ENCODE measurements at places on chromosomes 16 and 17.

GRCh38 chr16:10168258-10168657, 14.0 kb downstream of the GRIN2A start:
- DNase-seq = no peak

GRCh38 chr16:50079397-50080140, 13.8 kb downstream of the HEATR3 start:
- DNase-seq = no peak

DNA sequence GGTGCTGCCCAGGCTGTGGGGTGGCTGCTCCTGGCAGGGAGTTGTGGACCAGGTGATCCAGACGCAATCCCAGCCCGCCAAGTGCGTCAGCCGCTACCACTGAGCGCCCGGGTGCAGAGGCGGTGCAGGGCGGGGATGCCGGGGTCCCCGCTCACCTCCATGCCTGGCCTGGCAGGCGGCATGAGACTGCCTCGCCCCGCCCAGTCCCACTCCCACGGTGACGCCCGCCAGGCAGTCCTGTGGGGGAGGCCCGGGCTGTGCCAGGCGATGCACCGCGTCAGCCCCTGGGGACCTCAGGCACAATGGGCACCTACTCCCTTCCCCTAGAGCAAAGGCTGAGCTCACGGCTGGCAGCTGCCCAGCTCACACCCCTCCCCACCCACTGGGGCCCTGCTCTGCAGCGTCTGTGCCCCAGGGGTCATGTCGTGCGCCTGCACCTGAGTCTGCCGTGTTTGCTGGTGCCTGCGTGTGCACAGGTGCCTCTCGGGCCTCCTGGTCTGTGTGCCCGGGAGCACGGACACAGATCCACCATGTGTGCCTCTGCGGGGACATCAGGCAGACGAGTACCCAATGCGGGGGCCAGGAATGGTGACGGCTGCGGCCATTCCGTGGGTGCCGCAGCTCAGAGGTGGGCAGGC, 5.3 kb downstream of the RPUSD1 start:
- peak; percentile 70 for DNase-seq

- DNase-seq = no peak
Measured at GRCh38 chr16:28069971-28070794, 6.7 kb upstream of the GSG1L start.

- no peak for DNase-seq
Measured at GRCh38 chr16:26816266-26816665, 250.5 kb upstream of the C16orf82 start.

- peak; percentile 1 for DNase-seq
Measured at GRCh38 chr17:55641676-55642081, 81.0 kb downstream of the TMEM100 start.

DNA sequence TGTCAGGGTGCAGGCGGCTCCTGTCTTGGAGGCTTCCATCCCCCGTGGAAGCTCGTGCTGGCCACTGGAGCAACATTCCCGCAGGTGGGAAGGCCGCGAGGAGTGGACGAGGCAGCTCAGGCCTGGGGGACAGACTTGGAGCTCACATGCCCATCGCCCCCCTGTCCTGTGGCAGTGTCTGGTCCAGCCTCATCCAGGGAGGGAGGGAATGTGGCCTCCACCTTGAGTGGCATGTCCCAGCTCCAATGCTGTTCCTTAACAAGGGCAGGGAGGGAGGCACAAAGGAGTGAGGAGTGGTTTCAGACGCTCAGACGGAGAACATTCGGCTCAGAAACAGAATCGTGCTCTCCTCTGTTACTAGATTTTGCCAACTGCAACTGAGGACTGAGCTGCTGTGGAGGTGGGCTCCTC, 159.4 kb upstream of the CHMP6 start:
- peak; percentile 65 for DNase-seq

GRCh38 chr17:43548689-43549379, 2.7 kb upstream of the ETV4 start:
- no peak for DNase-seq

DNA sequence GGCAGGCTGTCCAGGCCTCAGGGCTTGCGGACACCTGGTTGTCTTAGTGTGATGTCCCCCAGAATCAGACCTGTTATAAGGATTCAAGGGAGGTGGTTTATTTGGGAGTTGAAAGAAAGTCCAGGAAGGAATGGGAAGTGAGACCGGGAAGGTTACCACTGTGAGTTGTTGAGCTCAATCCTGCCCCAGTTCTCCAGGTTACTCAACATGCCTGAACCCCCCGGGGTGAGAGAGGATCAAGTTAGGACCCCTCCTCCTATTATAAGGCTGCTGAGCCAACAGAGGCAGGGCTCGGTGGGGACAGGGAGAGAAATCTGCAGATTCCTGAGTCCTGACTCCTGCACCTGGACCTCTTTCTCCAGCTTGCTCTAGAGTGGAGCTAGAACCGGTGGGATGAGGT, 86.4 kb downstream of the MRM1 start:
- no peak for DNase-seq

DNA sequence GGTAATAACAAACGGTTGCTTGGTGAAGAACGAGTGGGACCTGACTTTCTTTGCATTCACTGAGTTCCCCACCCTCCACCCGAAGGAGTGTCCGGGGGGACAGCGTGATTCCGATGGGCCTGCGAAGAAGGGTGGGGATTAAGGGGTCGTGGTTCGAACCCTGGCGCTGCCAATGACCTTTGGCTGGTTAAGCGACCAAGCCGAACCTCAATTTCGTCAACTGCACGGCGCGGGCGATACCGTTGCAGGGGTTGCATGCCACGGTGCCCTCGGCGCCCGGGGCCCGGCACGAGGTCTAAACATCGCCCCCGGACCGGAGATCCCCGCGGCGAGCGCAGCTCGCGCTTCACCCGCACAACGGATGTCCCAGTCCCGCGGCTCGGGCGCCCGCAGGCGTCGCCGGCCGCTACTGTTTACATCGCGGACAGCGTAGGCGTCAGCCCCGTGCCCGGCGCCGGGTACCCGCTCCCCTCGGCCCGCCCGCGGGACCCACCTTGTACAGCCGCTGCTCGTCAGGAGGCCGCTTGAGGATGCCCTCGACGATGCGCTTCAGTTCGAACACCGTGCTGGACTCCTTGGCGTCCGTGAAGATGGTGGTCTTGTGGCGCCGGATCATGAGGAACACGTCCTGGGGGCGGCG, 460 bp downstream of the ELOB start:
- peak; percentile 55 for DNase-seq

- DNase-seq = no peak
Measured at GRCh38 chr17:71926746-71927398, 193.9 kb upstream of the SOX9 start.

DNA sequence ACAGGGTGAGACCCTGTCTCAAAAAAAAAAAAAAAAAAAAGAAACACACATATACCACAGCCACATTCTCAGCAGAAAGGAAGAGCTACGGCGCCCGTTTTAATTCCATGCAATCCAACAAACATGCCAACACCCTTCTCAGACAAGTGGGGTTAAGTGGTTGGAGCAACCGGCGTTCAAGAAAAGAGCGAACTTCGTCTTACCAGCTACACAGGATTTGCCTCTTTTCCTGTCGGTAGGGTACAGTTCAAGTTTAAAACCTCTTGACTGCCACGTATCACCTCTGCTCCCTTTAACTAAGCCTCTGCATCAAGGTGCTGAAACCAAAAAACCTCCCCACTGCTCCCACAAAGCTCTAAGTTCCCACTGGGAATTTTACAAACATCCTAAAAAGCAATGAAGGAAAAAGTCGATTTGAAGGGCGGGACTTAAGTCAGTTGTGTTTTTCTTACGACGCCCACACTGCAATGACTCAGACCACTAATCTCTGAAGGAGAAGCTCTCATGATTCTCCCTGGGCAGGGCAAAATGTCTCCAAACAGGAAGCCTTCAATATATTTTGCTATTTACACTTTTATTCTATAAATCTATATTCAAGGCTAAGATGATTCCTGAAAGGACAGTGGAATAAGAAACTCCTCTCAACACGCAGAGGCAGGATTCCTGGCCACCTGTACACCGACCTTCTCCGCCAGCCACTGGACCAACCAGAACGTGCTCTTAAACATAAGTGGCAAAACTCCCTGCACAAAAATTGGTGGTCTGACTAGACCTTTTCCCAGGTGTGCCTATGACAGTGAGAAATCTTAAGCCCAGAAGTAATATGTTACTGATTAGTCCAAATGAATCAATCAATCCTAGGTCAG, 18.8 kb downstream of the SRP68 start:
- no peak for DNase-seq

DNA sequence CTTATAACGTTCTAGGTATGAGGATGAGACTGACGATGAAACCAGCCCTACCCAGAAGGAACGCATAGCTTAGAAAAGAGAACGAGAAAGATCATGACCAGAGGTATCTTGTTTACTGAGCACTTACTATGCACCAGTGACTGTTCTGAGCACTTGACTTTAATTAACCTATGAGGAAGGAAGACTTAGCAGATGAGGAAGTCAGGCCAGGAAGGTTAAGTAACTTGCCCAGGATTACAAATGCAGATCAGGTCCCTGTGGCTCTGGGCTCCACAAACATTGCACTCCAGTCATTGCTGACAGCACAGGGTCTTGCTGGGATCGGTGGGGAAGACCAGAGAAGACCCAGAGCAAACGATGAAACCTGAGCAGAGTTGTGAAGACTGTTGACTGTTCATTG, 7.1 kb downstream of the KRT13 start:
- no peak for DNase-seq

DNA sequence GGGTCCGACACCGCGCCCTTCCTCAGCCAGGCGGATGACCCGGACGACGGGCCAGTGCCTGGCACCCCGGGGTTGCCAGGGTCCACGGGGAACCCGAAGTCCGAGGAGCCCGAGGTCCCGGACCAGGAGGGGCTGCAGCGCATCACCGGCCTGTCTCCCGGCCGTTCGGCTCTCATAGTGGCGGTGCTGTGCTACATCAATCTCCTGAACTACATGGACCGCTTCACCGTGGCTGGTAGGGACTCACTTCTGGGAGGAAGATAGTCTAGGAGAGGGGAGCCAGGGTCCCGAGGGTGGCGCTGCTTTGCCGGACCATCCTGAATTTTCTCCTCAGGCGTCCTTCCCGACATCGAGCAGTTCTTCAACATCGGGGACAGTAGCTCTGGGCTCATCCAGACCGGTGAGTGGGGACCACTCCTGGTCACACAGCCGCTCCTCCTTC, 601 bp downstream of the SPNS1 start:
- DNase-seq = no peak

GRCh38 chr17:72414967-72415853, 294.4 kb downstream of the SOX9 start:
- no peak for DNase-seq

GRCh38 chr16:12798171-12798570, 5.5 kb downstream of the CPPED1 start:
- DNase-seq = no peak

DNA sequence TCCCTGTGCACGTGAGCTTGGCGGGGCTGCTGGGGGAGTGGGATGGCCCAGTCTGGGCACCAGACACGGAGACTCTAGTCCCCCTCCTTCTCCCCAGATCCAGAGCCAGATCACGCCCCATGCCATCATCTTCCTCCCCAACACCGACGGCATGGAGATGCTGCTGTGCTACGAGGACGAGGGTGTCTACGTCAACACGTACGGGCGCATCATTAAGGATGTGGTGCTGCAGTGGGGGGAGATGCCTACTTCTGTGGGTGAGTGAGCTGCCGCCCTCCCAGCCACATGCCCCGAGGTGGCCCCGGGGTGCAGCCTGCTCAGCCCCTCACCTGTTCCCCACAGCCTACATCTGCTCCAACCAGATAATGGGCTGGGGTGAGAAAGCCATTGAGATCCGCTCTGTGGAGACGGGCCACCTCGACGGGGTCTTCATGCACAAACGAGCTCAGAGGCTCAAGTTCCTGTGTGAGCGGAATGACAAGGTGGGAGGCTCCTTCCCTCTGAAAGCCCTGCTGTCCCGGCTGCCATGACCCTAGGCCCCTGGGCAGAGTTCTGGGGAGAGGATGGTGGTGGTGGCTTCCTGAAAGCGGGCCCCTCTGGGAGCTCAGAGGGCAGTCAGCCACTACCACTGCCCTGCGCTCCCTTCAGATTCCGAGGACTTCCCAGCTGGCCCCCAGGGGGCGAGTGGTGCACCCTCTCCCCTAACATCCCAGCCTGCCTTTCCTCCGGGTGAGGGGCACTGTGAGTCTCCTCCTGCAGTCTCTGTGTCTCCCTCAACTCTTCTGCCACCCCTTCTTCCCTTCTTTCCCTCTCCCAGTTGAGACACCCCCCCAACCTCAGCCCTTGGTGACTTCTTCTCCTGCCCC, 2.8 kb upstream of the C17orf107 start:
- DNase-seq = no peak

- DNase-seq = no peak
Measured at GRCh38 chr17:83025636-83026280, 53.7 kb upstream of the METRNL start.

- no peak for DNase-seq
Measured at GRCh38 chr16:68517606-68518166, 21.4 kb upstream of the ZFP90 start.

- DNase-seq = no peak
Measured at GRCh38 chr16:64425381-64425780, 696.5 kb downstream of the CDH11 start.

- DNase-seq = no peak
Measured at GRCh38 chr17:6681176-6681575, 29.6 kb downstream of the C17orf100 start.

- DNase-seq = no peak
Measured at GRCh38 chr17:18315562-18315922, 449 bp downstream of the SMCR8 start.

GRCh38 chr17:49180303-49180702, 30.1 kb downstream of the GNGT2 start:
- DNase-seq = peak; percentile 7

DNA sequence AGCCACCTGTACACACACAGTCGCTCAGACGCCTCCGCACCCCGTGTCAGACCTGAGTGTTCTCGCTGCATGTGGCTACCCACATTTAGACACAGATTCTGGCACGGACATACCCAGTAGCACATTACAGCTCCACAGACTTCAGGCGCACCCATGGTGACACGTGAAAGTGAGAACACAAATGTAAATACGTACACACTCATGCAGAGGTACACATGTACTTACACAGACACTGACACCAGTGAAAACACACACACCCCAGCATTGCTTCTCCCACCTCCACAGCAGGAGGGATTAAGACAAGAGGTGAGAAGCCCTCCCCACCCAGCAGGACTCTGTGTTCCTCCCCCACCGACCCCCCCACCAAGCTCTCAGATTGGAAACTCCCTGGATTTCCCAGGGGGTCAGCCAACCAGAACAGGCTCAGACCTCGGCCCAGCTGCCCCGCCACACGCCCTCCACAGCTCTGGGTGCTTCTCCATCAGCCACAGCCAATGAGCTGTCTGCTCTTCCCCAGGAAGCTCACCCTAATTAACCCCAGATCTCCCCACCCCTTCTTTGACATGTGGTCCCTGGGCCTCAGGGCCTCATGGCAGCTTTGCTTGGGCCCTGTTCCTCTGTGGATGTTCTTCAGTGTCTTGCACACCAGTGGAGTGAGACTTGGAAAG, 5.3 kb upstream of the FOXN1 start:
- no peak for DNase-seq

- DNase-seq = no peak
Measured at GRCh38 chr16:9840761-9841665, 341.2 kb downstream of the GRIN2A start.
